ENCODE measurements at places on chromosomes 12 and 14.

GRCh38 chr12:89236237-89236636 is 116.1 kb downstream of the DUSP6 start:
- no peak for DNase-seq

DNA sequence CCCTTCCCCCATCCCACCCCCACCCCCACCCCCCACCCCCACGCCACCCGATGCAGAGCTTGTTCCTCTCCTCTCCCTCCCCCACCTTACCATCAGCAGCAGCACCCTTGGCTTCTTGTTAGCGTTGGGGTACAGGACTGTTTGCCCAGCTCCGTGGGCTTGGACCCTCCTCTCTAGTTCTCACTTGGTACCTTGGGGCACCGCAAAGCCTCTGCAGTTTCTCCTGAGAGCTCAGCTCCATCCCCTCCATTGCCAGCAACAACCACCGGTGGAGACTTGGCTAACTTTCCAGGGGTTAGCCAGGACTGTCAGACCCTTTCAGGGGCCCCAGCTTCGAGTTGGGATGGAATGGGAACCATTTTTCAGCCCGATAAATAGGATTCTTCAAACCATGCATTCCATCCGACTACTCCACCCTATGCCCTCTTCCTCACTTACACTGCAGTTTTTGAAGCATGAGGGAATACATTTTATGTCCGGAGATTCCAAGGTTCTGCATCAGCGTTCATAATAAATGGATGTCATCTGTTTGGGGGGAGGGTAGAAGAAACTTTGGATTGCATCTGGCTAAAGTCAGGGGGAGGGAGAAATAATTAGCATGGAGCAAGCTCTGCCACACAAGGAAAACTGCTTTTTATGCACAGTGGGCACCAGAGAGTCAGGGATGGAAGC is 1.1 kb downstream of the SCN8A start:
- no peak for DNase-seq

GRCh38 chr14:49692193-49692757 is 645 bp upstream of the KLHDC1 start:
- DNase-seq, result peak; percentile 10

DNA sequence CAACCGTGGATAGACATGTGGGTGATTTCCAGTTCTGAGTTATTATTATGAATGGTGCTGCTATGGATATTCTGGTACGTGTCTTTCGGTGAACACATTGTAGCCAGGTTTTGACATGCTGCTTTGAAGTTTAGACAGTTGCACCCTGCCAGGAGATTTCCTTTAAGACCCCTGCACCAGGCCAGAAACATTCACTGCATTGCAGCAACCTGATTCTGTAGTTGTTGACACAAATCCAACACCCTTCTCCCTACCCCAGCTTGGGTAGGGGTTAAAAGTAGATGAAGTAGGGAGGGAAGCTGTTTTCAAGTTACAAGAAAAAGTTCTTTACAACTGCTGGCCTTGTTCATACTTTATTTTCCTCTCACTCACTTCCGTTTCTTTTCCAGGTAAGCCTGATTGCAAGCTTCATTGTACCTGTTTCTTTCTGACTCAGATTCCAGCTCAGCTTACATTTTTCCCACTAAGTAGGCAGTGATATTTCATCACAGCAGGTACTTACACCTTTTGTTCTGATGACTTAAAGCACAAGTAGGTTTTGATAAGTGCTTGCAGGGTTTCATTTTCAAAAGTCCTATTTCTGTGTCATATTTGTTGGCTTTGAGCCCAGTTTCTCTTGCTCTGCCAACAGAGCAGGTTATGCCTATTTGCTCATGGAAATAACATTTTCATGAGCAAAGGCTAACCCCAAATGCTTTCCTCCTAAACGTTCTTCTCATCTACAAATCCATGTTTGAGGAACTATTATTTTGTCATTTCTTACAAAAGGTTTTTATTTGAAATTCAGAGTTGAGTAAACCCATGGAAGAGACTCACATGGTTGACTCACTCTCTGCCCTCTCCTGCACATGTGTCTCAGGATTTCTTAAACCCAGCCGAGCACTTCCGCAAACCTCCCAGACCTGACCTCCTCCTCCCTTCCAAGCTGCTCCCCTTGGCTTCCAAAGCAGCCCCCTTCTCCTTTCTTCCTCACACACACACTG is 12.1 kb upstream of the LTA4H start:
- DNase-seq, result peak; percentile 80

GRCh38 chr14:68841016-68841809 is 48.3 kb upstream of the ZFP36L1 start:
- no peak for DNase-seq

DNA sequence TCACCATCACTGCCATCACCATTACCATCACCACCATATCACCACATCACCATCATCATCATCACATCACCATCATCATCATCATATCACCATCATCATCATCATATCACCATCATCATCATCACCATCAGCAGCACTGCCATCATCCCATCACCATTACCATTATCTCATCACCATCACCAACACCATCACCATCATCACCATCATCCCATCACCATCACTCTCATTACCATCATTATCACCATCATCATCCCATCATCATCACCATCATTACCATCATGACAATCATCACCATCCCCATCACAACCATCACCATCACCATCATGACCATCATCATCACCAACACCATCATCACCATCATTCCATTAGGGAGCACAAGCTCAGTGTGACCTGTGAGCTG is 318.0 kb downstream of the ADGRD1 start:
- no peak for DNase-seq

DNA sequence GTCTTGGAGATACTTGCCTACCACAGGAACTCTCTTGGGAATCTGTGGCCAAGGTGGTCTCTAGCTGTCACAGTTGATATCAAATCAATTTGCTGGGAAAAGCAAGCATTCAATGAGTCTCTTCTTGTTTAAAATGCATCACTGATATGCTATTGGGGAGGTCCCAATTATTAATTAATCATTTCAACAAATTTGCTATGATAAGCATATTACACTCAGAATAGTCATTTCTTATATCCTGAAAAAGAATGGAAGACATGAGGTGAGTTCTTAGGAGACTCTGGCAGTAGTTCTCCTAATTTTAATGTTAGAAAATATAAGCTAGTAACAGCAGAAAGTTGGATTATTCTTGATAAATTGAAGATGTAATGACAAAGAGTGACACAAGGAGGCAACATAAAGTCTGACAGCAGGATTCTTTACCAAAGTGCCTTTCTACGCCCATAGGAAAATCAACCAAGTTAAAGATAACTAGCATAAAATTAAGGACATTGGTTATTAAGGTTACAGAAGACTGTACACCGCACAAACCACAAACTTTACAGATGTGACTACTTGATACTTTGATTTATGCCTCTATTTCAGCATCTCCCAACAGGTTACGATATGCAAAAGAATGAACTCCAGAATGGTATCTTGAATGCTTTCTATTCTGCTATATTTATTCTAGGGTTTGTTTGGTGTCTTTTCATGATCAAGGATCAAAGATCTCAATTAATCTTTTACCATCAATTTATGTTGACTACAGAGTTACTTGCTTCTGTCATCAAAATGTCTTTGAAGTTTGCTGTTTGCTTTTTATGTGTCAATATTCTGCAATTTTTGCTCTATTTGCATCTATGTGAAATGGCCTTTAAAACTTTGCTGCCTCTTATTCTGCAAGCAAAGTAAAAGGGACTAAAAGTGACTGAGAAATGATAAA is 349.6 kb upstream of the CLEC14A start:
- peak; percentile 4 for DNase-seq

DNA sequence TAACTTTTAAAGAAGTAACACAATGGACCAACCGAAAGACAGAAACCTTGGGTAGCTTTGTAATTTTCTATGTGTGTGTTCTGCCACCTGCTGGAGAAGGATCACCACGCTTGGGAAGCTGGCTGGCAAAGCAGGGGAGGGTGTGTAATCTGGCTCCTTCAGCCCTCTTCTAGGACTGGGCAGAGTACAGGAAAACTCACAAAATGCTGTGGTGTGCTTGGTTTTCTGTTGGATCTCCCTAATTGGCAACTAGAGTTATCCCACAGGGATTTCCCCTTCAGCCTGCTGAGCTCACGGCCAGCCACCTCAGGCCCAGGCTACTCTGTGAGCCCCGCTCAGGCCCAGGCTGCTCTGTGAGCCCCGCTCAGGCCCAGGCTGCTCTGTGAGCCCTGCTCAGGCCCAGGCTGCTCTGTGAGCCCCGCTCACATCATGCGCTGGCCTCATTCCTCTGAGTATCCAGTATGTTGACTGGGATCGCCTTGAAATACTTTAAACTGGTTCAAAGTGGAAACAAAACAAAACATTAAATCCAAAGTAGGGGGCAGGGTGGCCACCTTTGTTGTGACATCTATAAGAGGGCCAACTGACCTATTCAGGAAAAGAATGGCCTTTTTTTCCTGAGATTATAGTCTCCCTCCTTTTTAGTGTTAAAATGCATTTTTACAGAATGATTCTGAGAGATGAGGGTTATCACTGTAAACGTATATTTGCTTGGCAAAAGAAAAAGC is 52.0 kb upstream of the RNU6-8 start:
- DNase-seq, result peak; percentile 73

DNA sequence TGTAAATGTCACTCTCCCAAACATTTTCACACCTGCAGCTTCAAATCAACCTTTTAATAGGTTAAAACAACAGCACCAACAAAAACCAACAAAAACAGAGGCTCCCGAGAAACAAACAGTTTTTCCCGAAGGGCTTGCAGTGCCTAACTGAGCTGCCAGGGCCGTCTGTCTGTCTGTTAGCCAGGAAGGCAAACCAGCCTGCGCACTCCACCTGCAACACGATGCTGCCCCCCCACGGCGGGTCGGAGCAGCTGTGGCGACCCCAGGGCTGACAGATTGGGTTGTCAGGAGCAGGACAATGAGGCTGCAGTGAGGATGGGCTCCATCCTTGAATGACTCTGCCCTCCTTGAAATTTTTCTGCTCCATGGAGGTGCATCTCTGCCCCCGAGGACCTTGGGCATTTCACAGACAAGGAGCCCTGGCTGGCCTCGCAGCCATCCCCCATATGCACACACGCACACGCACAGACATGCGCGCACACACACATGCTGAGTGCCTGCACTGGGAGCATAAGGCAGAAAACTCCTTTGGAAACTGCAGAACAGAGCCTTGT is 2.6 kb downstream of the RTL1 start:
- DNase-seq, result peak; percentile 28

GRCh38 chr14:39319381-39319780 is 85.7 kb downstream of the MIA2 start:
- DNase-seq, result no peak
